Caudate nucleus (tissue), 63 donors: ENCODE measurements at places on chromosomes 2 and 18.

DNA sequence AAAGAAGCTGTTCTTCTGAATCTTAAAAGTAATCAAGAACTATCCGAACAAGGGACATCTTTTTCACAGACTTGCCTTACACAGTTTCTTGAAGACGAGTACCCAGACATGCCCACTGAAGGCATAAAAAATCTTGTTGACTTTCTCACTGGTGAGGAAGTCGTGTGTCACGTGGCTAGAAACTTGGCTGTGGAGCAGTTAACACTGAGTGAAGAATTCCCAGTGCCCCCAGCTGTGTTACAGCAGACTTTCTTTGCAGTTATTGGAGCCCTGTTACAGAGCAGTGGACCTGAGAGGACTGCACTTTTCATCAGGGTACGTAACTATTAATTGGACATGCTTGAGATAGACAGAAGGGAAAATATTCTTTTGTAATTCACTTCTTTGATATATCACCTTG, 2.4 kb downstream of the MRPL44 start:
- no peak for DNase-seq

DNA sequence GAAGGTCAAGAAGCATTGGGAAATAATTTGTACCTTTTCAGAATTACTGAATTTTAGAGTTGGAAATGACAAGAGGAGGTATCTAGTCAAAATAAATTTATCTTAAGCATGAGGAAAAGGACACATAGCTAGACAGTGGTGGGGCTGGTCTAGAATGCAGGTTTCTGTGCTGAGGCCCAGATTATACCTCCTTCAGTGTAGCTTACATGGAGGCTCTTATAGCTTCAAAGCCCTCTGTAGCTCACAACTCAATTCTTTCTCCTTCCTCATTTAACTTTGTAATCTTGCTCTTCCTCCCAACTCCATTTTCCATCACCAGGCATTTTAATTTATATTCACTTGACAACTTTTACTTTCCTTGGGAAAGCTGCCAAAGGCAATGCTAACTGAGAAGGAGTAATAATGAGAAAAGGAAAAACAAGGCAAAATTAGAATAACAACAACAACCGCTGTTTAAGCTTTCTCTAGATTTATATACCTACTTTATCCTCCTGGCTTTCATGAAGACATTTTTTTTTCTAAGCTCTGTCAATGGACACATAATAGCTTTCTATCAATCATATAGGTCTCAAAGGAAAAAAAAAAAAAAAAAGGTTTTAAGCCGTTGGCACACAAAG, 58.5 kb downstream of the CLHC1 start:
- no peak for DNase-seq

DNA sequence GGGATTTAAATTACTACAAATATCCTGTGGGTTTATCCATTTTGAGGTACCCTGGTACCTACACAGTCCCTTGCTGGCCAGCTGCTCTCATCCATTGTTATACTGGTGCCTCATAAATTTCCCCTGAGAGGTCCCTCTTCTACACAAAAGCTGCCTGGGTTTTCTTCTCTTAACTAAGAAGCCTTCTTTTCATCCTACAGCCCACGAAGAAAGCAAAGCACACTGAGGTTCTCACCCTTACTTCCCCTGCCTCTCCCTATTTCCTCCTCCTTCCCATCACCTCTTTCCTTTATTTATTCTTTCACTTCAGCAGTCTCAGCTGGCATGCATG, 154.9 kb downstream of the CSRNP3 start:
- no peak for DNase-seq

DNA sequence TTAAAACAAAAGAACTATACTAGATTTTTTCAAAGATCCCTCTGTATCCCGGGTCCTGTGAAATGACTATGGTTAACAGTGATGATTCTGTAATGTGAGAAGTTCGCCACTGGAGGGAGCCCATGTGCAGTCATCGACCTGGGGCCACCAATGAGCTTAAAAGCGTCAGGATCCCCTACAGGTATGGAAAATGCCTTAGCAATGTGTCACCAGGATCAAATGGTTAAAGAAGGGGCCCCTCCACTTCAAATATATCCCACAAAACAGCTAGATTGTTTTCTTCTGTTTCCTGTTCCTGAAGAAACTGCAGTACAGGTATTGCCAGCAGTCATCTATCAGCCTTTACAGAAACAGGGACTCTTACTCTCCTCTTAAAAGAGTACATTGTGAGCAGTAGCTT, 15.3 kb downstream of the CHRNA1 start:
- DNase-seq: peak; percentile 6

- no peak for DNase-seq
Measured at GRCh38 chr2:207399301-207399700, 130.5 kb upstream of the CREB1 start.
